ENCODE measurements at places on chromosomes 13 and 19. TPM values are rescaled to one million over a fixed set of nuclear protein-coding genes. Genes with fewer than 3 reads are reported as not detected.

- peaks cover 37% of the 10 kb centered on the region for H3K27me3 ChIP-seq
- H3K27ac ChIP-seq: no peak overlapping the region
- no peaks in the 10 kb centered on the region for H3K4me1 ChIP-seq
- DNase-seq: no peak
- H3K36me3 ChIP-seq: no peaks in the 10 kb centered on the region
These were observed 107.9 kb upstream of the SLC7A1 start for GRCh38 chr13:29703421-29703820.

DNA sequence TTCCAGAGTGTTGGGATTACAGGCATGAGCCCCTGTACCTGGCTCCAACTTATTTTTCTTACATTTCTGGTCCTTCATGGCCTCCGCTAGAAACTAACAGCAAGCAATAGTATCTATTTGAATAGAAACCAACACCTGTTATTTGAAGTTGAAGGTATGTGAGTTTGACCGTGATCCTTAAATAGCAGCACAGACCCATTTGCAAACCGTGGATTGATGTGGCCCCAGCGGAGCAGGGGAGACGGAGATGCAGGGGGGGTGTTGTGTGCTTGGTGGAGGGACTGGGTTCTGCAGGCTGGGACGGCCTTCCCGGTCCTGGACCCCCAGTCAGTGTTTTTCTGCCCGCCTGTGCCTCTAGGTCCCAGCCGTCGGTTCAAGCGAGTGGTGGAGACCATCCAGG is 16.9 kb downstream of the TMEM150B start:
- DNase-seq: no peak
- no peaks in the 10 kb centered on the region for H3K27me3 ChIP-seq
- peaks cover 4% of the 10 kb centered on the region for H3K36me3 ChIP-seq
- H3K4me3 ChIP-seq: no peak overlapping the region
- H3K27ac ChIP-seq: no peak overlapping the region

DNA sequence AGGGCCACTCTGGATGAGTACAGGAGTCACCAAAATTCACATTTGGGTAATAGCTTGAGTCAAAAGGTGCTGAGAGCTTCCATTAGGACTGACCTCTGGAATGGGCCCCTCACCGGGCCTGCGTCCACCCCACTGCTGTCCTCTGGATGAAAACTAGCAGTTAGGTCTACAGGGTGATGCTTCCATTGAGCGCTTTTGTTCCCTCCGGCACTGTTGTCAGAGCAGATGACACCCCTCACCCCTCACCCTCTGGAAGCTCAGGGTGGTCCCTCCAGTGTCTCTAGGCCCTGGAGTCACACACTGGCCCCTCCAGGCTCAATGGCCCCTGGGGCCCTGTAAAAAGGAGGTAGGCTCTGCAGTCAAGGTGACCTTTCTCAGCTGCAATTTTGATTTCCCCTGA is 187.8 kb upstream of the GPR12 start:
- H3K27me3 ChIP-seq: peaks cover 7% of the 10 kb centered on the region
- no peak for DNase-seq
- no peaks in the 10 kb centered on the region for H3K36me3 ChIP-seq
- H3K27ac ChIP-seq: no peak overlapping the region

DNA sequence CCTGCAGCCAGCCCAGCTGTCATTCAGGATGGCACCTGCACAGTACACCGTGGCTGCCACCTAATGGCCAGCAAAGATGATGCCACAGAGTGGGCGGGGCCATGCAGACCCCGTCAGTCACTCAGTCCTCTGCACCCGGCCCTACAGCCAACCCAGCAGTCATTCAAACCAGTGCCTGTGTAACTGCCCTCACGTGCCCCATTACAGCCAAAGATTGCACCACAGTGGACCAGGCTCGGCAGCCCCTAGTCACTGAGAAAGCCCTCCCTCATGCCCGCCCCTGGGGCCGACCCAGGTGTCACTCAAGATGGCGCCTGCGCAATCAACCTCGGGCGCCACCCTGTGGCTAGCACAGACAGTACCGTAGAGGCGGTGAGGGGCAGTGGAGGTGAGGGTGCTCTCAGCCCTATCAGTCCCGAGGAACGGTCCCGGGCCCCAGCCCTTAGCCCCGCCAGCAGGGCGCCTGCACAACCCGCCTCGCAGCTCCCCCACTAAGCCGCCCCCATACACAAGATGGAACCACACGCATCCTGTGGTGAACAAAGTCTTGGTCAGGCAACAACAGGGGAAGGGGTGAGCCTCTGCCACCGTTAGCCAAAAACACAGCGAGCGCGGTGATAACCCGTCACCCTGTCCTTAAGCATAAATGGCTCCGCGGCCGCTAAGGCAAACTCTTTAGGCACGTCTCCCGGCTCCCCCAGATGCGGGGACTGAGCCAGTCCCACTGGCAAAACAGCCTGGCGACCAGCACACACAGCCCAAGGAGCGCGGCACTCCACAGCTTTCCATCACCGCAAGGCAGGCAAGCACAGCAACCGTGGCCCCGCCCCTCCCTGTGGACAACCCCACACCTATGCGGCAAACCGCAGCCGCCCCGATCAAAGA is 2.3 kb downstream of the PEG3 start:
- no peaks in the 10 kb centered on the region for H3K4me1 ChIP-seq
- no peak for DNase-seq
- H3K27me3 ChIP-seq: no peaks in the 10 kb centered on the region
- H3K36me3 ChIP-seq: peaks cover 5% of the 10 kb centered on the region

GRCh38 chr13:76667551-76667950 is 218.7 kb downstream of the KCTD12 start:
- H3K27me3 ChIP-seq: peaks cover 6% of the 10 kb centered on the region
- H3K27ac ChIP-seq: no peak overlapping the region

DNA sequence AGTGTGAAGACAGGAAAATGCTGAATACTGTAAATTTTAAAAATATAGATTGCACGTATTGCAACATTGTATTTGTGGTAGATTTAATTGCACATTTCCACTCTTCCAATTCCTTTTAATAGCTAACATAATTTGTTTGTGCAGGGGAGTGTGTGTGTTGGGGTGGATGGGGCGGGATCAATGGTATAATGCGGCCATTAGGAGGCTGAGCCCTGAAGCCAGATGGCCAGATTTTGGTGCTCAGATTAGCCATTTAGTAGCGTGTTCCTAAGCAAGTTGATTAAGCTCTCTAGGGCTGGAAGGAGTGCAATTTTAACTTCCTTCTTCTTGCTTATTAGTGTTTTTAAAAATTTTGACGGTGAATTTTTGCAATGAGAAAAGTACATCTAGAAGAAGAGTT is 5.8 kb downstream of the OXGR1 start:
- H3K27me3 ChIP-seq: peaks cover 16% of the 10 kb centered on the region
- no peak overlapping the region for H3K4me3 ChIP-seq
- H3K36me3 ChIP-seq: no peaks in the 10 kb centered on the region
- no peak overlapping the region for H3K27ac ChIP-seq
- DNase-seq: no peak

- H3K4me1 ChIP-seq: no peaks in the 10 kb centered on the region
- no peaks in the 10 kb centered on the region for H3K27me3 ChIP-seq
- H3K27ac ChIP-seq: no peak overlapping the region
These were observed 228.8 kb upstream of the STARD13 start for GRCh38 chr13:33514362-33514761.

DNA sequence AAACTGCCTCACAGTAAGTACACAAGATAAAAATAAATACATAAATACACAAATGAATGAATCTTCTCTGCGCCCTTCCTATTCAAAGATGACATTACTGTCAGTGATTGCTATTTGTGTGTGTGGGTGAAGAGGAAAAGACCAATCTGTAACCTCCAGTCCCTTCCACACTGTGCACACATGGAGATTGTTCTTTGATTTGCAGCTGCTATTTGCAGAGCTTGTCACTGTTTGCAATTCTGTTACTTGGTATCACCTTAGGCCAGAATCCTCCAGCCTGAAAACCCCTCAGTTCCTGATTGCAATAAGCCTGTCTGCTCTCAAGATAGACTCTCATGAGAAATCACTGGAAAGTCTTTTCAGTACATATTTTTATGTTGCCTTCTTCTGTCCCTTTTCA is 1314.9 kb downstream of the PCDH9 start:
- H3K4me3 ChIP-seq: no peak overlapping the region
- H3K27me3 ChIP-seq: no peaks in the 10 kb centered on the region
- no peak for DNase-seq
- H3K27ac ChIP-seq: no peak overlapping the region
- no peaks in the 10 kb centered on the region for H3K36me3 ChIP-seq

- peaks cover 55% of the 10 kb centered on the region for H3K36me3 ChIP-seq
- H3K4me1 ChIP-seq: peaks cover 82% of the 10 kb centered on the region
- H3K27me3 ChIP-seq: no peaks in the 10 kb centered on the region
- DNase-seq: peak; percentile 71
These were observed 65.0 kb downstream of the ARHGEF7 start for GRCh38 chr13:111179908-111180760.

- H3K4me3 ChIP-seq: no peak overlapping the region
- no peak overlapping the region for H3K27ac ChIP-seq
- DNase-seq: no peak
- peaks cover 4% of the 10 kb centered on the region for H3K27me3 ChIP-seq
- no peaks in the 10 kb centered on the region for H3K4me1 ChIP-seq
These were observed 183.0 kb downstream of the DCT start for GRCh38 chr13:94296471-94296870.

- peaks cover 14% of the 10 kb centered on the region for H3K4me1 ChIP-seq
- no peak overlapping the region for H3K4me3 ChIP-seq
- H3K27me3 ChIP-seq: no peaks in the 10 kb centered on the region
- DNase-seq: no peak
- no peak overlapping the region for H3K27ac ChIP-seq
- no peaks in the 10 kb centered on the region for H3K36me3 ChIP-seq
These were observed 41.7 kb downstream of the MIPEP start for GRCh38 chr13:23847497-23847896.

DNA sequence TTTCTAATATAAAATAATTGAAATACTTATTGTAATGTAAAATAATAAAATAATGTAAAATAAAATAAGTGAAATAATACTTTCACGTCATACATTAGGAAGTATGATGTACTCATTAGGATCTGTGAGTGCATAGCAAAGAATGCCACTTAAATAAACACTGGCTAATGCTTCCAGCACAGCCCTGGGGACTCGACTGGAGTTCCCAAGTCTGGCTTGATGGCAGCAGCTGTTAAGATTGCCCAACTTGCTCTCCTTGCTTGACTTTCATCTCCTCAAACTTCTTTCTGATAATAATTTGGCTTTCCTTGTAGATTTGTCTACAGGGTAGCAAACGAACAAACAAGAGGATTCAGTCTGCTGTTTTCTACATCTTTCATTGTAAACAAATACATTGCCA is 191.9 kb downstream of the COG6 start:
- H3K27ac ChIP-seq: no peak overlapping the region
- no peaks in the 10 kb centered on the region for H3K36me3 ChIP-seq
- no peak for DNase-seq
- no peaks in the 10 kb centered on the region for H3K27me3 ChIP-seq

DNA sequence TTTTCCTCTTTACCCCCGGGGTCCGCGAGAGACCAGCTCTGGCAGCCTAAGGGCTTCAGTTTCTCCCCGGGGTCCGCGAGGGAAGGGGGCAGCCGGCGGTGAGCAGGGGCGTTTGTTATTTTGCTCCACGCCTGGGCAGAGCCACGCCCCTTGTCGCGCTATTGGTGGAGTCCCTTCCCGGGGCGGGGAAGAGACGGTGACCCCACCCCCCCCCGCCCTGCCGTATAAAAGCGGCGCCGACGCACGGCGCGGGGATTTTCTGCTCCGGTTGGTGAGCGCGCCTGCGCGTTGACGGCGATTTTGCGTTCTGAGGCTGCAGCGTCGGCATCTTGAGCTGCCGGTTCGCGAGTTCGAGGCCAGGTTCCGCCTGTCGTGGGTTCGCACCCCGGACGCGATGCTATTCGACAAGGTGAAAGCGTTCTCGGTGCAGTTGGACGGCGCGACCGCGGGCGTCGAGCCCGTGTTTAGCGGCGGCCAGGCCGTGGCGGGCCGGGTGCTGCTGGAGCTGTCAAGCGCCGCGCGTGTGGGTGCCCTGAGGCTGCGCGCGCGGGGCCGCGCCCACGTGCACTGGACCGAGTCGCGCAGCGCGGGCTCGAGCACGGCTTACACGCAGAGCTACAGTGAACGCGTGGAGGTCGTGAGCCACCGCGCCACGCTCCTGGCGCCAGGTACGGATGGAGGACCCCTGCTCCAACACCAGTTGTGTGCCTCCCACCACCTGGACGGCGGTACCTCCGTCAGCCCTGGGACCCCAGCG is at the start of gene ARRDC2:
Gene ARRDC2, plus strand, starts transcription at position 254 of the 757 bp plus-strand sequence. Its CDS starts 141 bp downstream, at position 395.
- peak within 1 kb of the TSS; percentile 92 for H3K4me3 ChIP-seq
- no peaks in the 10 kb centered on the region for H3K27me3 ChIP-seq
- H3K4me1 ChIP-seq: peaks cover 34% of the 10 kb centered on the region
- peaks cover 51% of the 10 kb centered on the region for H3K36me3 ChIP-seq
- H3K27ac ChIP-seq: peak within 1 kb of the TSS; percentile 93

GRCh38 chr13:30196025-30196424 is 111.3 kb downstream of the KATNAL1 start:
- DNase-seq: no peak
- no peak overlapping the region for H3K27ac ChIP-seq
- peaks cover 2% of the 10 kb centered on the region for H3K36me3 ChIP-seq
- no peak overlapping the region for H3K4me3 ChIP-seq
- no peaks in the 10 kb centered on the region for H3K27me3 ChIP-seq

- peaks cover 11% of the 10 kb centered on the region for H3K4me1 ChIP-seq
- H3K27me3 ChIP-seq: peaks cover 26% of the 10 kb centered on the region
- H3K4me3 ChIP-seq: no peak overlapping the region
- peak; percentile 96 for DNase-seq
- peaks cover 5% of the 10 kb centered on the region for H3K36me3 ChIP-seq
These were observed 115.5 kb downstream of the CYSLTR2 start for GRCh38 chr13:48769107-48769704.

DNA sequence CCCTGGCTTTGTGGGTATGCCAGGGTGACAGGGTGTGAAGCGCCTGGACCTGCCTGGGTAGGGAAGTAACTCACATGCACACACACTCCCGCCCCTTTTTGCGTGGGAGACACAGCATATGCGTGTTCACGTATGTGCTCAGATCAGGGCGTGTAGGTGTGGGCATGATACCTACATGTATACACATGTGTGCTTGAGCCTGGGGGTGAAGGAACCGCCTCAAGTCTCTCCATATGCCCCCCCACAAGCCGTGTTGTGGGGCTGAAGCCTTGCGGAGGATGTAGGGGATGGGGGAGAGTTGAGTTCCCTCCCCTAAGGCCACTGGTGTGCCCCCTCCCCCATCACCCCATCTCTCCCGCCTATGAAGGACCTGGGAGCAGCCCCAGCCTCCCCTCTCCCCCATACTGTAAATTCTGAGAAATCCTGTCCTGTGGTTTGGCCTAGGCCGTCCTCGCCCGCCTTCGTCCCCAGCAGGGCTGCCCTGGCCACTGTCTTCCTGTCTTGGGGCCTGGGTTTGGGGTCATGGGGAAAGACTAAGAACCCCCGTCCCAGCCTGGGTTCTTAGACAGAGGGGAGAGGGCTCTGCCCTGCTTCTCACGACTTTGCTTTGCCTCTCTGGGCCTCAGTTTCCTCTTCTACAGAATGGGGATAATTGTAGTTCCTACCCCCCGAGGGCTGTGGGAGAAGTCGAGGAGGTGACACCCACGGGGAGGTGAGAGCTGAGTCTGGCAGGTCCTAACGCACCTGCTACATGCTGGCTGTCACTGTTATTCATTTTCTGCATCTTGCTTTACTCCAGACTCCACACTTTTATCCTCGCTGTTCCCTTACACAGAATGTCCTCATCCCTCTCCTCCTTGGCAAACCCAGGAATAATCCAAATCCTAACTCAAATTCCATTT is 14.3 kb downstream of the ACTL9 start:
- no peak overlapping the region for H3K27ac ChIP-seq
- H3K4me3 ChIP-seq: no peak overlapping the region
- H3K36me3 ChIP-seq: no peaks in the 10 kb centered on the region
- peaks cover 28% of the 10 kb centered on the region for H3K4me1 ChIP-seq

Gene NAXD
- 20.6 TPM for total RNA-seq

Gene BRME1
- 16.2 TPM for total RNA-seq

Gene CD177
- not detected for total RNA-seq

Gene ATP4A
- not detected for total RNA-seq

Gene CRX
- not detected for total RNA-seq

Gene SYNGR4
- 0.33 TPM for total RNA-seq

Gene DGKH
- total RNA-seq: 13.4 TPM

Gene MCEMP1
- total RNA-seq: not detected

Gene B3GNT8
- 0.37 TPM for total RNA-seq

Gene CBARP
- 1.9 TPM for total RNA-seq

Gene LYPD5
- total RNA-seq: 0.42 TPM

Gene CACTIN
- total RNA-seq: 37.4 TPM

All from activated CD4-positive, alpha-beta T cell treated with anti-CD3 and anti-CD28 coated beads, Interleukin-2, amount 10 ng/mL, durations not matched to agents 24 days and 14 days (primary cell).